Activated naive CD8-positive, alpha-beta T cell treated with anti-CD3 and anti-CD28 coated beads for 36 hours (primary cell): ENCODE measurements at places on chromosomes 7 and 10. TPM values are rescaled to one million over a fixed set of nuclear protein-coding genes. Genes with fewer than 3 reads are reported as not detected.

SFTPA2 gene
- not detected for total RNA-seq

DNA sequence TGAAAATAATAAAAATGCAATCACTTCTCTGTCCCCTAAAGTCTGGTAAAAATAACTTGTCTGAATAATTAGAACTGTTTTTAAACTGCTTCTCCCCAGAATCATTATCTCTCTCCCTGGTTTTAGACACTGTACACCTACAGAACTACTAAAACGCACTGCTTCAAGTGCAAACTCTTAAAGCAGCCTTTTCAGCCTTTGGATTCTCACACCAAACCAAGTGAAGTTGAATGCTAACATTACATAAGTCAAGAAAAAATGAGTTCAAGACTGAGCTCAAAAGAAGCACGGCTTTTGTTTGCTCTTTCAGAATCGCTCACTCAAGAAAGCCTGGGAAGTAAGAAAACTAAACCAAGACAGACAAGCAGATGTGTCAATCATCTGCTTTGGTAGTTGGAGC lies 188.8 kb downstream of the LSM5 start:
- no peak overlapping the region for H3K4me3 ChIP-seq
- H3K4me1 ChIP-seq: peaks cover 3% of the 10 kb centered on the region
- peaks cover 57% of the 10 kb centered on the region for H3K27me3 ChIP-seq

AZGP1 gene
- not detected for total RNA-seq

GRCh38 chr7:13282377-13282980 lies 595.0 kb downstream of the ARL4A start:
- peaks cover 3% of the 10 kb centered on the region for H3K27me3 ChIP-seq
- H3K4me3 ChIP-seq: no peak overlapping the region
- DNase-seq: no peak

- no peak overlapping the region for H3K27ac ChIP-seq
- DNase-seq: no peak
- no peaks in the 10 kb centered on the region for H3K4me1 ChIP-seq
- no peaks in the 10 kb centered on the region for H3K27me3 ChIP-seq
- H3K4me3 ChIP-seq: no peak overlapping the region
- no peaks in the 10 kb centered on the region for H3K36me3 ChIP-seq
Observed at GRCh38 chr7:70926666-70927065, 205.3 kb upstream of the GALNT17 start.

- no peaks in the 10 kb centered on the region for H3K36me3 ChIP-seq
- H3K27me3 ChIP-seq: no peaks in the 10 kb centered on the region
- no peak for DNase-seq
- H3K27ac ChIP-seq: no peak overlapping the region
Observed at GRCh38 chr10:78964952-78965633, 103.7 kb upstream of the ZMIZ1 start.

DNA sequence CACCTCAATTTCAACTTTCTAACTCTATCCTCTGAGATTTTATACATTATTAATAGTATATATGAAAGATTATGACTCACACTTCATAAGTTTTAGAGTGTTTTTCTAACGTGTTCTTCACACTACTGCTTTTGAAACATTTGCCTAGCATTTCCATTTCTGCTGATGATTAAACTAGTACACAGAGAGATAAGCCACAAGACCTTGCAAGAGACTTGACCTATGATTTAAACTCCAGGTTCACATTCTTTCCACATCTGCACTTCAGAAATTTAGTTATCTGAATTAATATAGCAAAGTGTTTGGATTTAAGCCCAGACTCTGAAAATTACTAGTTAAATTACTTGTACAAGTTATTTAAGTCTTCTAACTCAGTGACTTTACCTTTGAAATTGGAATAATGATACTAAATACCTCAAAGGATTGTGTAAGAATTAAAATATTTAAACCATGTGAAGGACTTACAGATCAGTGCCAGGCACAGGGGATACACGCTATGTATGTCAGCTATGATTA lies 66.6 kb downstream of the PCLO start:
- H3K4me1 ChIP-seq: no peaks in the 10 kb centered on the region
- no peaks in the 10 kb centered on the region for H3K36me3 ChIP-seq
- H3K27me3 ChIP-seq: no peaks in the 10 kb centered on the region
- no peak overlapping the region for H3K27ac ChIP-seq

GRCh38 chr10:9291081-9291480 lies 1236.6 kb downstream of the GATA3 start:
- H3K4me3 ChIP-seq: no peak overlapping the region
- no peak overlapping the region for H3K27ac ChIP-seq
- peaks cover 7% of the 10 kb centered on the region for H3K27me3 ChIP-seq

DNA sequence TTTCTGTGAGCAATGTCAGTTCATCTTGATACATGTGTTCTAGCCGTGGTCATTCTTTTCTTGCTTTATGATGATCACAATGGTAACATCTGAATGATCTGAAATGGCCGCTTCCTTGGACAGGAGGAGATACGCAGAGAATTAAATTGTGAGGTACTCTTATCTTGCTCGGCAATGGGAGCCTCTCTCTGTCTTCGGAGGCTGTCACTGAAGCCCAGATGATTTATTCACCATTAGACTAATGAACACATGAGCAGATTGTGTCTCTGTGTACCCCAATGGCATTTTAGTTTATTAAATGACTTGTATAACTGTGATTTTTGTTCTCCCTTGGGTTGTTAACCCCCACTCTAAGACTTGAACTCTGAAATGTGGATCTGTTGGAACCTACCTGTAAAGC lies 38.6 kb downstream of the RBM33 start:
- H3K27ac ChIP-seq: no peak overlapping the region
- peaks cover 55% of the 10 kb centered on the region for H3K4me1 ChIP-seq
- no peak for DNase-seq
- H3K36me3 ChIP-seq: peaks cover 55% of the 10 kb centered on the region
- H3K27me3 ChIP-seq: no peaks in the 10 kb centered on the region
- no peak overlapping the region for H3K4me3 ChIP-seq

SMKR1 gene
- total RNA-seq: 6.1 TPM

- no peak overlapping the region for H3K4me3 ChIP-seq
- no peaks in the 10 kb centered on the region for H3K4me1 ChIP-seq
- H3K27ac ChIP-seq: no peak overlapping the region
- H3K36me3 ChIP-seq: peaks cover 3% of the 10 kb centered on the region
Observed at GRCh38 chr7:123845823-123846216, 851 bp downstream of the HYAL4 start.

GRCh38 chr10:43961523-43962345 lies 313.1 kb upstream of the ZNF32 start:
- no peak overlapping the region for H3K4me3 ChIP-seq
- peaks cover 15% of the 10 kb centered on the region for H3K27me3 ChIP-seq
- H3K4me1 ChIP-seq: peaks cover 6% of the 10 kb centered on the region

DNA sequence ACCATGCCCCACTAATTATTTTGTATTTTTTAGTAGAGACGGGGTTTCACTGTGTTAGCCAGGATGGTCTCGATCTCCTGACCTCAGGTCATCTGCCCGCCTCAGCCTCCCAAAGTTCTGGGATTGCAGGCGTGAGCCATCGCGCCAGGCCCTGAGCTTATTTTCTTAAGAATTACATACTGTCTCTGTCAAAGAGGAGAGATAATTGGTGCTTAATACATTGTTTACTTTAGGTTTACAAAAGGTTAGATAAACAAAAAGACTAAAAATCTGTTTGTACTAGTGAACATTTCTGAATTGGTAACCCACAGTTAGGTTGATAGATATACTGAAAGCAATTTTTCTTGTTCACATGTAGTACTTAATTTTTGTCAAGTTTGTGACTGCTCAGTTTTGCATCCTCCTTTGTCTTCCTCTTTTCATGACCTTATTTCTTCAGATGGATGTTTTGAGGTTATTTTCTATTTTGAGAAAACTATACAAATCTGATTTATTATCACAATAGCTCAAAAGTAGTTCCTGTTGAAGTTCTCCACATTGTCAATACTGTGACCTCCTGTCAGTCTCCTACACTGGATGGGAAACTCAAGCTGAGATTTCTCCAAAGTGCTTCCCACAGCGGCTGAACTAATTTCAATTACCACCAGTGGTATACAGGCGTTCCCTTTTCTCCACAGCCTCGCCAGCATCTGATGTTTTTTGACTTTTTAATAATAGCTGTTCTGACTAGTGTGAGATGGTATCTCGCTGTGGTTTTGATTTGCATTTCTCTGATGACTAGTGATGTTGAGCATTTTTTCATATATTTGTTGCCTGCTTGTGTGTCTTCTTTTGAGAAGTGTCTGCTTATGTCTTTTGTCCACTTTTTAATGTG lies 22.5 kb downstream of the HHEX start:
- peaks cover 17% of the 10 kb centered on the region for H3K27me3 ChIP-seq
- no peaks in the 10 kb centered on the region for H3K36me3 ChIP-seq
- no peak overlapping the region for H3K4me3 ChIP-seq
- no peaks in the 10 kb centered on the region for H3K4me1 ChIP-seq

TAS2R5 gene
- total RNA-seq: 0.74 TPM

TFPI2 gene
- total RNA-seq: not detected

GRCh38 chr7:73945022-73945421 lies 83.0 kb upstream of the ELN start:
- no peak for DNase-seq
- H3K27me3 ChIP-seq: peaks cover 13% of the 10 kb centered on the region
- H3K27ac ChIP-seq: no peak overlapping the region
- H3K4me1 ChIP-seq: no peaks in the 10 kb centered on the region
- no peak overlapping the region for H3K4me3 ChIP-seq
- H3K36me3 ChIP-seq: peaks cover 5% of the 10 kb centered on the region

CDK14 gene
- 1.6 TPM for total RNA-seq

SRRM3 gene
- not detected for total RNA-seq

DNA sequence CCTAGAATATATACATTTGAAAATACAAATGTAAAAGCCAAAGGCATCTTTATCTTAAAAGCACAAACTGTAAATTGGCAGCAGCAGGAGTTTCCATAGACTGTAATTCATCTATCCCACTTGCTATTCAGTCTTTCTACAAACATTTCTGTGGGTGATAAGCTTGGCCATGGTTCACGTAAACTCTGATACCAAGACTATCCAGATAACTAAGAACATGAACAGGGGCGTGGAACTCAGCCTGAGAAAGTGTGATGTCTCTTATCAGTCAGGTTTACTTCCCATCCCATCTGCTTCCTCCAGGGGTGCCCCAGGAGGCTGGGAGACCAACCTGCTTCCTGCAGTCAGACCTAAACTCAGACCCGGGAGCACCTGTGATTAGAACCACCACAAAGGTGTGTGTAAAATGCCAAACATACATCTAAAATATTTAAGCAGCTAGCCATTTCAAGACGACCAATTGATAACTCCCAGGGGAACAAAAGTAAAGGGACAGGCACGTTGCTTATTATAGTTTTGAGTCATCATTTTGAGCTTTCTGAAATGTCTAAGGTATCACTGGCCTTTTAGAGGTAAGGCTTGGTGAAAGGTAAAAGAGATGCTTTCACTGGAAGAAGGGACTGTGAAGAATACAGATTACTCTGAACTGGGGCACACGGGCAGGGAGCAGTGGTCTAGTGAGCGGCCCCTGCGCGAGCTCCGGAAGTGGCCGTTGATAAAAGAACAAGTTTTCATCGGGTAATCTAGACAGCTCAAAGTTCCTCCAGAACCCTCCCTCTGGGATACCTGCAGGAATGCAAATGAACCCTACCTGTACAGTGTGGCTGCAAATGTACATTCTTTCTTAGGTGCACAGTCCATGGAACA lies 51.5 kb downstream of the RSU1 start:
- peaks cover 9% of the 10 kb centered on the region for H3K36me3 ChIP-seq
- no peak overlapping the region for H3K4me3 ChIP-seq
- no peaks in the 10 kb centered on the region for H3K27me3 ChIP-seq
- H3K4me1 ChIP-seq: peaks cover 18% of the 10 kb centered on the region
- no peak for DNase-seq

CAMK2B gene
- 0.62 TPM for total RNA-seq

GRCh38 chr7:84187087-84187805 lies 7.3 kb downstream of the SEMA3A start:
- no peak for DNase-seq
- H3K27ac ChIP-seq: no peak overlapping the region
- no peaks in the 10 kb centered on the region for H3K27me3 ChIP-seq
- H3K4me3 ChIP-seq: no peak overlapping the region

DNA sequence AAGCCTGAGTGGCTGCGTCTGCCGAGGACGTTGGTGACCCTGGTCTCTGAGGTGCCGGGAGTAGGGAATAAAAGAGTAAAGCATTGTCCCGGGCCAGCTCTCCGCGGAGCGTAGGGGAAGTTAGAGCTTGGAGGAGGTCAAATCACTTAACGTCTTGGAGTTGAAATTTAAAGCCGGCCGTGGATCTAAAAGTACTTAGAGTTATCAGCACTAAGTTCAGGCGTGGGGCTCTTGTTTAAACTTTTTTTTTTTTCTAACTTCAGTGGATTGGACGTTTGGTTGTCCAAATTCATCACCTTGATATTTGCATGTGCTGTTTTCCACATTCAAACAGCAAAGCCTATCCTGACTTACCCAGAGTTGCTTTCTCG lies 700 bp downstream of the NIPSNAP2 start:
- H3K36me3 ChIP-seq: peaks cover 16% of the 10 kb centered on the region

SLF2 gene
- 30.2 TPM for total RNA-seq

GRCh38 chr10:29923416-29923965 lies 135.9 kb downstream of the JCAD start:
- H3K27ac ChIP-seq: no peak overlapping the region
- H3K27me3 ChIP-seq: peaks cover 41% of the 10 kb centered on the region
- no peak overlapping the region for H3K4me3 ChIP-seq
- no peak for DNase-seq
- no peaks in the 10 kb centered on the region for H3K4me1 ChIP-seq
- peaks cover 5% of the 10 kb centered on the region for H3K36me3 ChIP-seq

VPS37D gene
- total RNA-seq: 0.45 TPM

DNA sequence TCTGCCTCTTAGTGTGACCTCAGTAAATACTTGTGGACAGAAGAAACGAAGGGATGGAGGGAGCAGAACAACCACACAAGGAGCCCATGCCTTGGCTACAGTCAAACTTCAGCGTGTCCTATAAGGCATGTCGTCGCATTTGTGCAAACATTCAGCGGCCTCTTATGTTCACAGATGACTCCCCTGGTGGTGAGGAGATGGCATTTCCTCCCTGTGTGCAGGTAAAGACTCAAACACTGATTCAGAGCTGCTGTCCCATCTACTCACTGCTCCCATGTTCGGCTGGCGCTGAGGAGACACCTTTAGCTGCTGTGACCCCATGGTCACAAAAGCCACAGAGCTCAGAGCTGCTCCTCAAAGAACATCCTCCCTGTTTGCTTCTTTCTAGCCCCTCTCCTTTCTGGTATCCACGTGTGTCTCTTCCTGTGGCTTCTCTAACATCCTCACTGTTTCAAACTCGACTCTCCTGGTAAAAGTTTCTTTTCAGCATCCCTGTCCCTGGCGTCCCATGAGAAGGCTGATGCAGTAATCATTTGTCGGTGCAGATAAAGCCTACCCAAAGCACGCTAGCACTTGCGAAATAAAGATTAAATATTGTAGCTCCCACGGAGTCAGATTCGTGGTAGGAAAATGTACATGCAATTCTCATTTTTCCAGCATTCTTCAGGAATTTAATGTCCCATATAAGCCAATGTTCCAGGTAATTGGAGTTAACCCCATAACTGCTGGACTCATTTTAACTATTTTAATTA lies 124.9 kb upstream of the NEBL start:
- no peak overlapping the region for H3K4me3 ChIP-seq
- no peaks in the 10 kb centered on the region for H3K27me3 ChIP-seq
- H3K36me3 ChIP-seq: no peaks in the 10 kb centered on the region
- no peaks in the 10 kb centered on the region for H3K4me1 ChIP-seq
- H3K27ac ChIP-seq: no peak overlapping the region
